ENCODE measurements at places on chromosomes 6 and 20.
A peak's percentile ranks its signal among the peaks of the same experiment; 100 is the strongest.

- DNase-seq = peak; percentile 86
Observed at GRCh38 chr6:28943557-28944411, 20.0 kb upstream of the TRIM27 start.

DNA sequence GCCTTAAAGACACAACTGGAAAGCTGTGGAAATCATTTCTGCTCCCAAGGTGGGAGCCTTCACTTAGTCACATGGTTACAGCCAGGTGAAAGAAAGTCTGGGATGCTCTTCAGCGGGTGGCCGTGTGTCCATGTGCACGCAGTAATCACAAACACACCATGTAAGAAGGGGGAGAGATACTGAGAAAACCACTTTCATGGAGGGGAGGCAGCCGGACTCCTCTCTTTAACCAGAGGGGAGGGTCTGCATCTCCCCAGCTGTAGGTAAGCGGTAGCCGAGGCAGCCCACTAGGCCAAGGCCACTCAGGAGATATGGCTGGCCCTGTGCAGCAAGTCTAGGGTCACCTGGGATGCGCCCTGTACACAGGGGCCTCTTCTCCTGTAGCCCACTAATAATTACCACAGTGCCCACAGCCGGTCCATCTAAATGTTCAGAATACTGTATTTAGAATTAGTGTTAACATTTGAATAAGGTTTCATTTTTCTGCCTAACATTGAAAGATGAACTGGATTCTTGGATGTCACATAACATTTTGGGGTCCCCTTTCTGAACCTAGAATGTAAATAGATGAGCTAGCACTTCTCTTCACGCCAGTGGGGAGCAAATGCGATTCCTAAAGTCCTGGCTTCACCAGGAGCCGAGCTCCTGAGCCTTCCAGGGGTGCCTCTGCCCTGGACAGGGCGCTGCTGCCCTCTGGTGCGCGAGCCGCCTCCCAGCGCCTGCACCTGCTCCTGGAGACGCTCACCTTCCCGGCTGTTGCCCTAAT lies 15.9 kb downstream of the GPR31 start:
- peak; percentile 39 for DNase-seq

GRCh38 chr6:31706599-31706998 lies at the start of gene LY6G6F:
TSS of gene LY6G6F (plus strand) at chr6:31706866. CDS start at chr6:31706907, 41 bp downstream.
- DNase-seq = no peak

GRCh38 chr20:13671512-13671911 lies 32.8 kb upstream of the TASP1 start:
- DNase-seq = no peak

GRCh38 chr20:57964011-57964862 lies 254.4 kb upstream of the PMEPA1 start:
- no peak for DNase-seq

- no peak for DNase-seq
Observed at GRCh38 chr6:124099520-124099919, 295.9 kb downstream of the NKAIN2 start.

- DNase-seq = no peak
Observed at GRCh38 chr6:39320363-39320984, 2.0 kb downstream of the KCNK16 start.

DNA sequence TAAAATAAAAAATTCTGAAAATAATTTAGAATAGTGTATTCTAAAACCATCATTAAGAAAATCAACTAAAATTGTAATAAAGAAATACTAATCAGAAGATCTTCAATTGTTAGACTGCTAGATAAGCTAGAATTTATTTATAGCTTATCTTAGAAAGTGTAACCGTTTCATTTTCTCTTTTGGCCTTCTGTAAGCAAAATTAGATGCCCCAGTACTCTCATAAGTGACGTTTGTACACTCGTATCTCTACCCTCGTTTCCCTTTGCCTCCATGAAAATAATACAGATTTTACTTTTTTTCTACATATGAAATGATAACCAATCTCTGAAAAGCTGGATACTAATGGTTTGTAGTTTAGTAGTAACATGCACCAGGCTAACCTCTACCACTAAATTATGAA lies 19.8 kb downstream of the DSE start:
- DNase-seq = peak; percentile 10

DNA sequence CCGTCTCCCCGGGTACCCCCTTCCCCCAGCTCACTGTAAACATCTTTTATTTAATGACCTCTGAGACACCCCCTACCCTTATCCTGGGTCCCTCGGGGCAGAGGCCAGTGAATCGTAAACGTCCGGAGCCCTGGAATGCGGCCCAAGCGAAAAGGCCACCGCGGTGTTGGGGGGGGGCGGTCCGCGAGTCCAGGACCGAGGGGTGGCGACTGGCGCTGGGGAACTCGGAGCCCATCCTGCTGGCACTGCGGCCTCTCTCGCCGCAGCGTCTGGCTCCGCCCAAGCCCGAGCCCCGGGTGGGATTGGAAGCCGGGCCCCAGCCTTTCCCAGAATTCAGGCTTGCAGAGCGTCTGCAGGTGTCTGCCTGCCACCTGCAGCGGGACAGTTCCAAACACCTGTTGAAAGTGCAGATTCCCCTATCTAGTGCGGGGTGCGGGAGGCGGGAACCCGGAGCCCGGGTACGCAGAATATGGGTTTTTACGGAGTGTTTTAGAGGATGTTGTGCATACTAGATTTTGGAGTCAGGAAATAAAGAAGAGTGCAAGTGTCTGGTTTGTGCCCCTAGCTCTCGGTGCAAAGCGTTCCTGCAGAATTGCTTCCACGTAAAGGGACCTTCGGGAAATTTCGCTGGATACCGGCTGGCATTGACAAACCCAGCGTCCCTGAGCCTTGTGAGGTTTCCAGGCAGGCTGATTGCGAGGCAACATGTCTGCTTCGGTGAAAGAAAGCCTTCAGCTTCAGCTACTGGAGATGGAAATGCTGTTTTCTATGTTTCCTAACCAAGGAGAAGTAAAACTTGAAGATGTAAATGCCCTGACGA lies 800 bp downstream of the RWDD2A start:
- peak; percentile 11 for DNase-seq

DNA sequence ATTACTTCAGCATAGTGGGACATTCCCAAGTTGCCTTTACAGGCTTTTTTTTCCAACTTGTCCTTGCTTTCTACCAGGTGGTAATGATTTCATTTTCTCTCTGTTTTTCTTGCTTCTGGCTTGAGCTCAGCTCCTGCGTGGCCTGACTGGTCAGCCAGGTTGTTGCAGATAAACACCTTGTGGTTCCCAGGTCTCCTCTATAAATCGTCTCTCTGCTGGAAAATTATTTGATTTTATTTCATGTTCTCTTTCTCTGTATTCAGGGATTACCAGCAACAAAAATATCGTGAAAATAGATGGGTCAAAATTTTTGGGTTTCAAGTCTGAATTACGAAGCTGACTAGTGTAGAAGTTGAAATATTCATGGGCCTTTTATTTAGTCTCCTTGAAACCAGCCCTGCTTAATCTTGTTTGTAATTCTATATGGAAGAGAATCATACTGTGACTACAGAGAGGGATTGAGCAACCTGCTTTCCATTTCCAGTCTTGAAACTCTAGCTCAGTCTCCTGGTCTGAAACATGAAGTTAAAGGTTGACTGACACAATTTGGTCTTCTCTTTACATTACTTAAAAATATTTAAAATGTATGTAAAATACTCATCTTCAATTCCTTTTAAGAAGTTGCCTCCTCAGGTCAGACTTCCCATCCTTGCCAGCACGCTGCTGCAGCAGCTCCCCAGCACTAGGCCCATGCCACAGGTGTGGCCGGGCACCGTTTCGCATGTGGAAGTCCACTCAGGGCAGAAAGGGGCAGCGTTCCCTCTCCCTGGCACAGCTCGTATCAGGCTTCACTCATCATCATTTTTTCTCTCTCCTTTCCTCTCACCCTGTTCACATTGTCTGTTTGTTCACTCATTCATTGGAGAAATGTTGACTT lies 7.1 kb downstream of the DUSP22 start:
- no peak for DNase-seq

DNA sequence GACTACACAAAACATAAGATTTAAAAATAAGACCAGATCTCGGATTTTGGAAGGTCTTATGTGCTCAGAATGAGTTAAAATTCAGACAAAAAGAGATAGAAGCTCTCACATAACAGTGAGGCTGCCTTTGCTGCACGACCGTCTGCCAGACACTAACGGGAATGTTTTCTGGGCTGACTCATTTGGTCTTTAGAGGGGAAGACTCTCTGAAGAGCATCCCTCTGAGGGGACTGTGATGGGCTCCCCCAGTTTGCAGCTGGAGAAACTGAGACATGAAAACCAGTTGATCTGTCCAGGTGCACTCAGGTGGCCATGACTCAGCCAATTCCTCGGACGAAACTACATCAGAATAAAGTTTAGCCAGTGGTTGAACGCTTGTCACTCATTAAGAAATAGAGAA lies 153.9 kb downstream of the RNASET2 start:
- DNase-seq = no peak

- DNase-seq = no peak
Observed at GRCh38 chr6:154219250-154219649, 137.4 kb downstream of the IPCEF1 start.

DNA sequence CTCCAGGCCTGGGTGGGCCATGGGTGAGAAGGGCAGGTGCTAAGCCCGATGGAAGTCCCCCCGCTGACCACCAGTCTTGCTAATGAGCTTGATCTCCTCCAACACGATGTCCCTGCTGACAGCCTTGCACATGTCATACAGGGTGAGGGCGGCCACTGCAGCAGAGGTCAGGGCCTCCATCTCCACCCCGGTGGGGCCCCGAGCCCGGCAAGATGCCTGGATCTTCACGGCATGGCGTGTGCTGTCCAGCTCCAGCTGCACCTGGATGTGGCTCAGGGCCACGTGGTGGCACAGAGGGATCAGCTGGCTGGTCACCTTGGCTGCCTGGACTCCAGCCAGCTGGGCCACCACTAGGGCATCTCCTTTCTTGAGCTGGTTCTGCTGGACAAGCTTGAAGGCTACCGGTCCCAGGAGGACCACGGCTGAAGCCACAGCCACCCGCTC lies 27.9 kb downstream of the MOCS1 start:
- DNase-seq = no peak

- DNase-seq = no peak
Observed at GRCh38 chr6:166726201-166726600, 99.2 kb upstream of the RPS6KA2 start.

GRCh38 chr6:144087789-144088426 lies 7.5 kb downstream of the SF3B5 start:
- DNase-seq = peak; percentile 59

DNA sequence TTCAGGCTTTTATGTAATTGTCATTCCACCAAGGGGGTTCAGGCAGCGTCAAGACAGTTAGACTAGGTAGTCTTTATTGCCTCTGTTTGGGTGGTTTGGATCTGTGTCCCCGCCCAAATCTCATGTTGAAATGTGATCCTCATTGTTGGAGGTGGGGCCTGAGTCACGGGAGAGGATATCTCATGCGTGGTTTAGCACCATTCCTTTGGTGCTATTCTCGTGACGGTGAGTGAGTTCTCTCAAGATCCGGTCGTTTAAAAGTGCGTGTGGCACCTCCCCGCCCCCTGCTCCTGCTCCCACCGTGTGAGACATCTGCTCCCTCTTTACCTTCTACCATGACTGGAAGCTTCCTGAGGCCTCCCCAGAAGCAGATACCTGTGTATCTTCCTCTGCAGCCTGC lies 51.3 kb upstream of the FOXC1 start:
- DNase-seq = no peak

DNA sequence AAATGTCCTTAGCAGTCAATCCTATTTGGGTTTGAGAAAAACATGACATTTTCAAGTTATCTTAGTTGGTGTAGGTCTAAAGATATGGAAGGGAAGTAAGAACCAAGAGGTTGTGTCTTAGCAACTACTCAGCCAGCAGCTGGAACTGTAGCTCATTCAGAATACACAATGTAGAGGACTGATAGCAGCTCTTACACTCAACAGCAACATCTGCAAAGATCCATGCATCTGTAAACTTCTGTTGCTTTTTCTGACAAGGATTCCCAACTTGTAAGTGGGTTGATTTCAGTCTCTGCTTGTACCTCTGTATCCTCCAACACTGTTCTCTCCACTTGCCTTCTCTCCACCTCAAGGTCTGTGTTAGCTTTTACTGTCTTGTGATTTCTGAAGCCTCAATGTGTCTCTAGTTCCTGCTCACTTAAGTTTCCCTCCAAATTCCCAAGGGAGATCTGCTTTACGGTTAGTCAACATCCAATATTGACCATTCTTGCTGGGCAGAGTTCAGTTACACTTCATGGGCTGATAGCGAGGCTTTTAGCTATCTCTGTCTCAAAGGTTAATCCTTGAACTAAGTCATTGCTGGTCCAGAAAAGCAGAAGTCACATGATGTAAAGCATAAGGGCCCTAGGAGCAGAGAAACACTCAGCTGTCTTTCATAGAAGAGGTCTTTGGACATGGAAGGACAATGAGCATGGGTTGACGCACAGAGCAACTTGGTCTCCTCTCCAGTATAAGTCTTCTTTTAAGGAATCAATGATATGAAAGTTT lies 71.6 kb upstream of the LGSN start:
- no peak for DNase-seq

GRCh38 chr6:38063973-38064372 lies 244.4 kb downstream of the ZFAND3 start:
- no peak for DNase-seq

GRCh38 chr6:131929264-131929663 lies 21.9 kb downstream of the CCN2 start:
- DNase-seq = no peak
